ELR (cell line): ENCODE measurements at places on chromosomes 2 and 18.
A peak's percentile ranks its signal among the peaks of the same experiment; 100 is the strongest.

GRCh38 chr2:118994778-118995177 lies 52.8 kb downstream of the MARCO start:
- DNase-seq = no peak

DNA sequence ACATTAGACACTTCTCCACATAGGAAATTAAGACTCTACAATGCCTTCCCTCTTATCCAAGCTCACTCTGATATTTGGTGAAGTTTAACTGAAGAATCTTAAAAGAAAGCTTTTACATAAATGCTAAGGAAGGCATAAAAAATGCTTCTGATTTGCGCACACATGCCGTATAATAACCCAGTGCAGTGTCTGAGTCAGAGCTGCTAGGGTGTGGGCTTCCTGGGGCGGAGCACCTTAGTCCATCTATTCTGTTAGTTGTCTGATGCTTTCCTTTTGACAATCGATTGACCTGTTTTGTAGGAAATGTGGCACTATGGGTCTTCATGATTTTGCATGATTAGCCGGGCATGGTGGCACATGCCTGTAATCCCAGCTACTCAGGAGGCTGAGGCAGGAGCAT lies 231.5 kb downstream of the AFF3 start:
- peak; percentile 35 for DNase-seq

DNA sequence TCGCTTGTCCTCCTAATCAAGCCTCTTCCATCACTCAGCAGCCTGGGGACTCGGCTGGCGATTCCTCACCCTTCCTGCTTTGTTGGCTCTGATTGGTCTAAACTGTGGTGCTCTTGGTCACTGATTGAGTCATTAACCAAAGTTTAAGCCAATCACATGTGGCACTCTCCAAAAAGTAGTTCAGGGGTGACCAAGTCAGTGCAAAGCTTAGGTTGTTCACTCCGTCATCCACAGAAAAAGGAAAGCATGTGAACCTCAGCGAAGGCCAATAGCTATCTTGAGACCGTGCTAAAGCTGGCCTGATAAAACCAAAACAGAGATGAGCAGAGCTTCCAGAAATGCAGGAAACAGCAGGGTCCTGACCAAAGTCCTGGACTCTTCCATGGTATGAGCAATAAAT lies 4.9 kb downstream of the ALPK2 start:
- no peak for DNase-seq

GRCh38 chr2:147689220-147689909 lies 155.5 kb upstream of the ACVR2A start:
- DNase-seq = no peak

- no peak for DNase-seq
Measured at GRCh38 chr2:184125867-184126266, 472.5 kb upstream of the ZNF804A start.

- no peak for DNase-seq
Measured at GRCh38 chr18:55354795-55355194, 233.2 kb downstream of the TCF4 start.

GRCh38 chr2:71686781-71687180 lies 233.4 kb downstream of the DYSF start:
- DNase-seq = no peak
